ENCODE measurements at places on chromosomes 2 and 18.

DNA sequence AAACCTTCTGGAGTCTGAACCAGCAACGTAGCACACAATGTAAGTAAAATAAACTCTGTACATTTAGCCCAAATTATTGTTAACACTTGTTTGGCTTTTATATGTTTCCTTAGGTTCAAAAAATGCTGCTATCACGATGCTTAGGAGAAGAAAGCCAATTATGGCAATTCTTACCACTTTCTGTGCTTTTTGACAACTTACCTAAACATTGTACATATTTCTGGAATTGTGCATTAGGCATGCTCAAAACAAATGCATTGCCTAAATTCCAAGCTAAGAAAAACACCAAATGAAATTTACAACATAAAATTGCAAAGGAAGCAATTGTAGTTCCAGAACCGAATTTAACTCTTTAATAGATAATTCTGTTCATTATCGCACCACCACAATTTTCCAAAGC is 585.6 kb upstream of the DSEL start:
- DNase-seq, result no peak

DNA sequence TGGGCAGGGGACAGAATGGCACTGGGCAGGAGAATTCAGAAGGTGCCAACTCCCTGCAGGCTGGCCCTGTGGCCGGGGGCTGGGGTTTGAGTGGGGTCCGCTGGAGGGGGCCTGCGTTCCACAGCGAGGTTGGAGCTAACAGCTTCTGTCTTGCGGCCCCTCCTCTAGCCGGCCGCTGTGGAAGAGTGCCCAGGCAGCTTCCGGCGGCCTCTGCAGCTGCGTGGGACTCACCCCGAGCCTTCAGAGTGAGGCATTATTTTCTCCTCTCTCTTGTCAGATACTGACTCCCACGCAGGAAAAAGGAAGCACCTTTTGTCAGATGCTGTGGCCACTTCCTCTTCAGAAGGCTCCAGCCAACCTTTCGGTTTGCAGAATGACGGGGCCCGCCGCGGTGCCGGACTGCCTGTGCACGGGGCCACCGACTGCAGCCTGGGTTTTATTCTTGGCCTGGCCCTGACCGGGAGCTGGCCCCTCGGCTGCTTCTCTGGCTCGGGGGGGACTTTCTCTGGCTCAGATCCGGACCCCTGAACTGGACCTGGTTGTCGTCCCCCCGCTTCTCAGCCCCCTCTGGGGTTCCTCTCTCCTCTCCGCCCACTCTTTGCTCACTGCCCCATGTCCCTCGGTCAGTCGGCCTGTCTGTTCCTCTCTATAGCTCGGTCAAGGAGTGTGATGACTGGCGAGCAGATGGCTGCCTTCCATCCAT is 40.1 kb downstream of the ARHGAP25 start:
- DNase-seq, result no peak

DNA sequence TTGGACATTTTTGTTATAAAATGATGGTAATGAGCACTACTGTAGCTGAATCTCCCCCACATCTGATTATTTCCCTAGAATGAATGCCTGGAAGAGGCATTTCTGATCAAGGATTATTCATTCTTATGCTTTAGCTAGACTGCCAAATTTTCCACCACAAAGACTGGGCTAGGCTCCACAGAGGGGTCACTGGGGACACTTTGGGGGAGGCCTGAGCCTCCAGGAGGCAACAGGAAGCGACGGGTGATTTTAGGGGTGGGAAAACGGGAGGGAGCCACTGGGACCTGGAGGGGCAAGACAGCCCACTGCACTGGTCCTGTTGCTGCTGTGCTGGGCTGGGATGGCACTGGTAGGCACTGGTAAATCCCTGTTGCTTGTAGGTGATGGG is 2.4 kb upstream of the ASB1 start:
- DNase-seq, result no peak

DNA sequence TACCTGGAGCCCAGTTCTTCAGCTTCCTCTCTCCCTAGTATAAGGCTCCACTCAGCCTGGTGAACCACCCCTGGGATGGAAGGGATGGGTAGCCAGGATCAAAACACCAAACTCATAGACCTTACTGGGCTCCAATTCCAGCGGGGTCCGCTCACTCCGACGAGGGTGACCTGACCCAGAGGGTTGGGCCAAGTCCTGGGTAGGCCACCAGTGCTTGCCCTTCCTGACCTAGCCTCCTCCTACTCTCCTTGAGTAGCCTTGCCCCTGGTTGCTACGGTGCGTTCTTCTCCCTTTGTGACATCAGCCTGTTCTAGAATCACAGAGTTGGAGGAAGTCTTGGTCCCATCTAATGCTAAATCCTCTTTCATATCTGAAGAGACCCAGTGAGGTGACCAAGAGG is 537 bp upstream of the STAT4 start:
- no peak for DNase-seq

- DNase-seq, result no peak
These were observed 111.8 kb upstream of the ASB18 start for GRCh38 chr2:236375973-236376476.

DNA sequence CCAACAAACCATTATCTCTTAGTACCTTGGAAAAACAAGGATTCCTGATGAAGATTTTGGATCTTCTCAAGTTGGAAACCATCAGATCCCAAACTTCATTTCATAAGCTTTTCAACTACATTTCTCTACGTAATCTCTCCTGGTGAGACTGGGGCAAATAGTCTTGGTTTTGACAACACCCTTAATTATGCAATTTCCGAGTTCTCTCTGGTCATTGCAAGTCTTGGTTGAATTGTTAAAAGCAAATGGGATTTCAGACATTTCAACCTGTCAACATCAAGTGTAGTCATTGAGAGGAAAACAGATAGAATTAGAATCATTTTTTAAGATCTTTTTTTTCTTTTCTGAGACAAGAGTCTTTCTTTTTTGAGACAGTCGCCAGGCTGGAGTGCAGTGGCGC is 26.2 kb downstream of the KLF7 start:
- DNase-seq, result no peak

DNA sequence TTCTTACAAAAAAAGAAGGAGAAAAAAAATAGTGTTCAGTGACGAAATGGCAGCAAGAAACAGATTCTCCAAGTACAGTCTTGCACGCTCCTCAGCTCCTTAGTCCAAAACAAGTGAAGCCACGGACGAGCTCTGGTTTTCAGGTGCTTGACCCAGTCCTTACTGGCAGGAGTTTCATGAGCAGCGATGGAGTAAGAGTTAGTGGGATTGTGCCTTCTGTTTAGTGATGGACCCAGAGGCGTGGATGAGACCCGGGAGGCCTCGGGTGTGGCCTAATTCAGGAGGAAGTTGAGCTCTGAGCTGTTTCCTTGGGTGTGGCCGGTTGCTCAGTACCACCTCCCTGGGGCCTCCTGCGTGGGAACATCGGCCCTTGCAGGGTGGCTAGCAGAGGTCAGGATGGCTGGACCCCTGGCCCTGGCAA is 52.0 kb downstream of the KIF5C start:
- no peak for DNase-seq

DNA sequence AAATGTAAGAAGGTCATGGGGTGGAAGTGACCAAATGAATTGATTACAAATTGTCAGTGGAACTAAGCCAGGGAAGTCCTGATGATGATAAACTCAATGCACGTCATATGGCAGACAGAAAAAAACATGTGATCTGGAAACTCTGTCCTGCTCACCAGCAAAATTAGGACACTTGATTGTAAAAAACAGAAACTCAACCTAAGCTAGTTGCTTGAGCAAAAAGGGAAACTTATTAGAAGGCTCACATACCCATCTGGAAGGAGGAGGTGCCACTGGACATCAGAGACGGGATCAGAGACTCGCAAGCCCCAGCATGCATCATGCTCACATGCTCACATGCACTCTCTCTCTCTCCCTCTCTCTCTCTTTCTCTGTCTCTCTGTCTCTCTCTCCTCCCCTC is 96.8 kb downstream of the SP3 start:
- no peak for DNase-seq

DNA sequence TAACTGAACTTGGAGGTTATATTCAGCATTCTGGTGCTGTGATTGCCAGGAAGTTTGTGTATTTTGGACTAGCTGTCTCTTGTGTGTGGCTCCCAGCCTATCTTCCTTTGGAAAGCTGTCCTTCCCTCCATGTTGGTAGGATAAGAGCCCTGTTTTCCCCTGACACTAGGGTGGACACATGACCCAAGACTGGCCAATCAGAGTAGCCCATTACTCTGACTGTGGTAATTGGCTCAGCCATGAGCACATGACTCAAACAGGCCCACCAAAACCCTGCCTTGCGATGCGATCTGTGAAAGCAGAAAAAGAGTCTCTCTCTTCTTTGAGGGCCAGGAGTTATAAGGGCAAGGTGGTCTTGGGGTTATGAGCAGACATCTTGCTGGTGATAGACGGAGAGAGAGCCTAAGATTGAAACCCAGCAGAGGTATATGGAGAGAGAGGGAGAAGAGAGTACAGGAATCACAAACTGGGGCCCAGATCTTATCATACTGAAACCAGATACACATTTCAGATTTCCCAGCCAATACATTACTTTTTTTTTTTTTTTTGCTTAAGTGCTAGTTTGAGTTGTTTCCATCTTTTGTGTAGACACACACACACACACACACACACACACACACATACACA is 45.3 kb upstream of the SERPINE2 start:
- no peak for DNase-seq

DNA sequence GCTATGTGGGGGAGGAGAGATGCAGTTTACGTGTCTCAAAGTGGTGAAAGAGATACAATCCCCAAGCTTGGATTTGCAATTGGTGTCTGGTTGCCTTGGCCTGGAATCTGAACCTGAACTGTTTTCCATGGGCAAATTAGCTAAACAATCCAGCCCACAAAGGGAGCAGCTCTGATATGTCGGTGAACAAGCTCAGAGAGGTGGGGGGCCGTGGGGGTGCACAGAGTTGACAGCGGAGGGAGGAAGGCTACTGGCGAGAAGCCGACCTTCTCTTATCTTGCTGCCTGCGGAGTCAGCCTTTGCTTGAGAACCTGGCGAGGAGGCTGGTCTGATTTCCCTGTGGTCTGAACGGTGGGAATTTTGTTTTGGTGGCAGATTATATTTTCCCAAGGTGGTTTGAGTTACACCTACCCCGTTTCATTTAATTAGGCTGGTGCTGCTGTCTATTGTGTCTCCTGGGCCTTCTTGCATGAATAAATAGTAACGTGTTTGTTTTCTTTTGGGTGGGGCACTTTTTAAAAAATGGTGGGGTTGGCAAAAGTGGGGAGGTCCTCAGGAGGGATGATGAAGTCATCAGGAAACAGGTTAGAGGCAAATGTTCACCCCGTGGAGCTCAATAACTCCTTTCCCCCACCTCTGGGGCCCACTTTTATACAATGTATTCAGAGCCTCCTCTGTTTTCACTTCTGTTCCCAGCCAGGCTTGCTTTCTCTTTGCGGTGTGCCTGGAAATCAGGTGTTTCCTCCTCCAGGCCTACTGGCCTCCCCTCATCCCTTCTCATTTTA is 80.9 kb upstream of the IGFBP5 start:
- no peak for DNase-seq

DNA sequence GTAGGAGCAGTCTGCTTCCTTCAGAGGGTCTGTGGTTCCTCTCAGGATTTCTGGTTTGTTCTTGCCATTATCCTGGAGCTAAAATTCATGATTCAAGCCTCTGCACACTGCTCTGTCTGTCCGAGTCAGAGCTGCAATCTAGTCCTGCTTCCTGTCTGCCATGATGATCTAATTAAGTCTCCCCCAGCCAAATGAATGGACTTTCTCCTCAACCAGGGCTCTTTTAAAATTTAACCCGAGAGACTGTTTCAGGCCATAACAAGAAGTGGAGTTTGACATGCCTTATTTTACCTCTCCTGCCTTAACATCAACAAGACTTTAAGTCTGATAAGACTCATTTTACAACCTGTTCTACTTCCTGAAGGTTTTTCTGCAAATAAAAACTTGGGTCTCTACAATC is 1009.6 kb upstream of the DDX18 start:
- no peak for DNase-seq
